Peyer's patch (tissue), 4 donors: ENCODE measurements at places on chromosomes 2 and 18. TPM values are rescaled to one million over a fixed set of nuclear protein-coding genes. Genes with fewer than 3 reads are reported as not detected.

GRCh38 chr2:173982918-173983317 is 17.7 kb upstream of the SP3 start:
- no peak for DNase-seq

DNA sequence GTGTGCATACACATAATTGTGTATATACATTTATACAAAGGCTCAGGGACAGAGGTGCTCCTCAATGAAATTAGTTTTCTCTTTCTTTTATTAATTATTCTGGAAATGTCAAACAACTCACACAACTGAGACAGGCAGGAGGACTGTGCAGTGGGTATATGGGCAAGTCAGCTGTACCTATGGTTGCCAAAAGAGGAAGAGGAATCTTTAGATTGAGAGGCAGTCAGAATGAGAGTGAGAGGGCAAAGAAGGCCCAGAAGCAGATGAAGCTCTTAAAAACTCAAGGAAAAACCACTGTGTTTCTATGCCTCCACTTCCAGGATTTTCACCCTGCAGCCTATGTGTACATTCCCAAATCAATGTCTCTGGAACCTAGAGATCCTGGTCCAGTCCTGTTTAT is 79.1 kb downstream of the CACNB4 start:
- DNase-seq = no peak

DNA sequence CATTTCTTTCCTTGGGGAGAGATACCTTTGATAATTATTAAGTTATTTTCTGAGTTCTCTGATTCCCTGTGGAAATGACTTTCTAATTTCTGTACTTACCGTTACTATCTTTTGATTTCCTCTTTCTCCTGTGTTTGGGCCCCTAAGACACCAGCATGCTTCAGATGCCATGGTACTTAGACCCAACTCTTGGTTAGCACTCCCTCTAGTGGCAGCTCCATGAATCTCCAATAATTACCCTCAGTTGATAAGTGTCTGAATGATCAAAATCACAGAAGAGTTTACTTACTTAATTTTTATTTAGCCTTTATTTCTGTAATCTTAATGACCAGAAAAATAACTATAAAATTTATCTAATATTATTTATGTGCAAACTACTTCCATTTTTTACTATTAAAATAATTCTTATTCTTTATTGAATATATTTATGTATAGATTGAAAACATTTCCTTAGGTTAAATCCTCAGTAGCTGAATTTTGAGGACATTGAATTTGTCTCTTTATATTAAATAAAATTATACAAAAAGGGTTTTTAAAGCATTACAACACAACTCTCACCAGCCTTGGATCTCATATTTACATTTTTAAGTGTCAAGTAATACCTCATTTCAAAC is 300.4 kb downstream of the KCNS3 start:
- DNase-seq = no peak

- no peak for DNase-seq
These were observed 64.4 kb upstream of the RAPH1 start for GRCh38 chr2:203599509-203599908.

DNA sequence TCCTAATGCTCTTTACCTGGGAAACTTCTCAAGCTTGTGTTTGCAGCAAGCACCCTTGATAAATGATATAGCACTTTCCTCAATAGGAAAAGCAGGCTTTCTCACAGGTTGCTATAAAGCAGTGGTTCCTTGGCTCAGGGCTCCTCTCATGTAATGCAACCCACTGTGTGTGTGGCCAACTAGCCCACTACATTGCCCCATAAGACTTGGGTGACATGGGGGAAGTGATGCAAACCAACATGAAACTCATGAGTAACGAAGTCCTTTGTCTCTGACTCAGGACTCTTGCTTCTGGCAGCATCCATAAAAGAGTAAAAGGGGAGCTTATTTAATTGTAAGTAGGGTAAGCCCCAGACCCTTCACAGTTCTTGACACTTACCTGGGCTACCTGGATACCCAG is 106.9 kb downstream of the COL4A4 start:
- DNase-seq = no peak

DNA sequence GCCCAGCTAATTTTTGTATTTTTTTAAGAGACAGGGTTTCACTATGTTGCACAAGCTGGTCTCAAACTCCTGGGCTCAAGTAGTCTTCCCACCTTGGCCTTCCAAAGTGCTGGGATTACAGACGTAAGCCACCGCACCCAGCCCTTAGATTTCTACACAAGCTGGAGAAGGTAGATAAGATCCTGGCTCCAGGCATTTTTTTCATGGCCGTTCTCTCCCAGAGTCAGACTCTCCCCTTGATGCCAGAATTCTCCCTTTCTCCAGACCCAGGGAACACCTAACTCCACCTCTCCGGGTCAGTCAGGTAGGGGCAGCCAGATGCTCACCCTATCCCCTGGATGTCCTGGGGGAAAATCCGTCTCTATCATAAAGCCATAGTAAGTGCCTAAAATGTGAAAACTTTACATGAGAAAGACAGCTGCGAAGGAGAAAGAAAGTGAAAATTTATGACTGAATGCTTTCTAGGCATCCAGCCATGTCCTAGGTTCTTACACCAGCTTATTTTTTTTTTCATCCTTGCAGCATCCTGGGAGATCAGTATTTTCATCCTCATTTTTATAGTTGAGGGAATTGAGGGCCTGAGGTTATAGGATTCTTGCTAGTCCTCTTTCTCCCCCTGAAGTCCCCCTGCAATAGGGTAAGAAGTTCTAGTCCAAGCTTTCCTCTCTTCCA is 16.3 kb downstream of the SIX3 start:
- DNase-seq = no peak

- DNase-seq = no peak
These were observed 59.2 kb downstream of the CSRNP3 start for GRCh38 chr2:165528691-165529090.

DNA sequence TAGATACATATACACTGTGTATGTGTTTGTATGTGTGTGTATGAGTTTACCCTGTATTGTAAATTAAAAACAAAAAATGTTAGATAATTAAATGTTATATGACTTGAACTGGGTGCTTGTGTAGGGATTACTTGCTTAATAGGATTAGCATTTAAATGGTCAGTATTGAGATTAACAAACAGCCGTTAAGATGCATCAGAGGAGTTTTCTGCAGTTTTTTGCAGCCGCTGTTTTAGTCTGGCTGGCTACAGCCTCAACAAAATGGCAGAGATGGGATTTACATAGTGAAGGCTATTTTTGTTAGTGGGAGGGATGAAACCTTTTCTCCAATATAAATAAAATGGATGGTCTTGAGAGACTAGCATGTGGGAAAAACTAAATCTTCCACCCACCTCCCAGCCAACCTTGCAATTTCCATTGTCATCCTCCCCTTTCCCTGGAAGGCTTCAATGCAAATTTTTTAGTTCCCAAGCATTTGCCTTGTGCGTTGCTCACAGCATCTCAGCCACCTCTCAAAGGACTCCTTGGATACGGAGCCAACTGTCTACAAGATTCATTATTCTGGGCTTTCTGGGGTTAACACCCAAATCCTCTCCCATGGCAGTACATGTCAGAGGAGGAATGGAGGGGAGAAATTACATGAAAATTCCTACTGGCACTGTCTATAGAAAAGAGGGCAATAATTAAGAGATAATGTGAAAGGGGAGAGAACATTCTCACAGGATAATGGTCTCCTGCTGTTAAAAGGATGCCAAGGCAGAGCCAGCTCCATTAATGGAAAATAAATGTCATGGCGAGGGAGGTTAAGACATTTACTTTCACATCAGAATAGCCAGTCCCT is 351.9 kb downstream of the CDH2 start:
- DNase-seq = no peak

DNA sequence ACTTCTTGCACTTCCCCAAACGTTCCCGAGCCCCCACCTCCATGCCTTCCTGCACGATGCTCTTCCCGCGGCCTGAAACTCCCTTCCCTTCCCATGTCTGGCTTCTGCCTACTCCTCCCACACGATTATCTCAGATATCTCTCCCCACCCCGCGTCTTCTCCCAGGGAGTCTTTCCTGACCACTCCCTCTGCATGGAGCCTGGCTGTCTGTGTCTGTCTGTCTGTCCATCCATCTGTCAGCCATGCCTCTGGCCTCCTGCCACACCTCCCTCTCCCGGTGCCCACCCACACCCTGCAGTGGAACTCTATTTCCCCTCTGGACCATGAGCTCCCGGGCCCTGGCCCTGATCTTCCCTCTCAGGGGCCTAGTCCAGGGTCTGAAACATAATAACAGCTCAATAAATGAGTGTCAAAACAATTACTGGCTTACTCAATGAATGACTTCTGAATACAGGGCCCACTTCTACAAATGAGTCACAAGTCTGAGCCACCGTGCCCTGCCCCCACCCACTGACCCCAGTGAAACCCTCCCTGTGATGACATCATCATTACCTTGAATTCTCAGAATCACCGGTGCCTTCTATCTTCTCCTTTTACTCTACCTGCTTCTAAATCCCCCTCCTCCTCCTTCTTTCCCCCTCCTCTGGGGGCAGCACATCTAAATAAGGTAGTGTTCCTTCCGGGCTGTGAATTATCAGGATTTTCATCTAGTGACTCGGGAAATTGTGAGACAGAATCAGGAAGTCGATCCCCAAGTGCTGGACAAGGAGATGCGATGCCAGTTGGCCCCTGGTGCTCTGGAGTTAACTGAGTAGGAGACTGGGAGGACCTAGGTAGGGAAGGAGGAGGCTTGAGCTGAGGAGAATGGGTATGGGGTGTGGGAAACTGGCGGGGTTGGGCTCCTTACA is 46.1 kb upstream of the PLB1 start:
- DNase-seq = no peak

DNA sequence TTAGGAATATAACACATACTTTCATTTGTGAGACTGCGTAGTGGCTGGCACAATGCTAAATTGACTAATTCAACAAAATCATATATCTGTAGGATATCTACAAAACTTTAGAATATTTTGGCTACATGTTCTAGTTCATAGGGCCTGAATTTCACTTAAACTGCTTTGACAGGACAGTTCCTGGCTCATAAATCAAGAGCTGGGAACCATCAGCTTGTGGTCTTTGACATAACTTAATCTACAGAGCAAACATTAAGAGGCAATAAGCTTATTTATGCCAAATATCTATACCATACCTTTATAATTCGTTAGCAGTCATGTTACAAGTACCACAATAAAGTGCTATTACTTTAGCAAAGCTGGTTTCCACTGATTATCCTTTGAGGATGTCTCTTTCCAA is 83.5 kb downstream of the ROCK2 start:
- DNase-seq = no peak

DNA sequence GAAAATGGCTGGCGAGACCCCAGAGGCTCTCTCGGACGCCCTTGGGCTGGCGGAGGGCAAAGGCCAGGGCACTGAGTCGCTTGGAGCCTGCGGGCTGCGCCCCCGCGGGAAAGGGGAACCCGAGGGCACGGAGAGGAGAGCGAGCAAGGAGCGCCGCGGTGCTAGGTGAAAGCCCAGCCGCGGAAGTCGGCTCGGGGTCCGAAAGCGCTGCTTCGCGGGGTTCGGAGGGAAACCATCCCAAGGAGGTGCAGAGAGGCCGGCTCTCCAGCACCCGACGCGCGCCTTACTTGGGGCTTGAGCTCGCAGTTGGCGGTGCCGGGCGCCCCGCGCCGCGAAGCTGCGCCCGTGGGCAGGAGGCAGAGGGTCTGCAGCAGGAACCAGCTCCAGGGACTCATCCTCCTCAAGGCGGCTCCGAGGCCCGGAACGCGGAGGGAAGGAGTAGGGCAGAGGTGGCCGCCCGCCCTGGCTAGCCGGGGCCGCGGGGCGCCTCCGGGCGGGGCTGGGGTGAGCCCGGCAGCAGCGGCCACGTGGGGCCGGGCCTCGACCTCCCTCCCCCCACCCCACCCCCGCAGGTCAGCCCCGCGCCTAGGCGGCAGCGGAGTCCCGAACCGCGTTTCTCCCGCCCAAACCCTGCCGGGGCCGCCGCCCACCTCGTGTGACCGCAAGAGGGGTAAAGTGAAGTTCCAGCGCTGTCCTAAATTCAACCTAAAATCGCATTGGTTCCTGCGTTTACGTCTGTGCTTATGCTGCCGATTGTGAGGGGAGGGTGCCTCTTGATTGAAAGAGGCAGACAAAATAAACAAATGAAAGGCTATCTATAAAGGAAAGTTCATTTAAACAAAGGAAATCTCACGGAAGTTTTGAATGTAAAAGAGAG is at the start of gene TRABD2A:
Gene TRABD2A (minus strand): TSS at position 440 of the 877 bp plus-strand sequence. CDS start 45 bp downstream, at position 395.
- peak; percentile 38 for DNase-seq

DNA sequence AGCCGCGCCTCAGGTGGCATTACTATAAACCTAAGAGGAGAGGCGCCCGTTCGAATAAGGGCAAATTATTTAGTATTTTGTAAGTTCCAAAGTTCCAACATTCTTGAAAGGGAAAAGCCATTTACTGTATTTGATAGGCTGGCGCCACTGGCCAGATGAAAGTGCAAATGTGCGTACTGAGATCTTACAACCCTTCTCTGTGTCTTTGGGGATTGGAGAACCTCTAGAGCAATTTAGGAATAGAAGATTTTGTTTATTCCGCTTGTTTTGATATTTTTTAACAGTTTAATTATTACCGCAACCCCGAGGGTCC is 467 bp upstream of the WDR35 start:
- DNase-seq = no peak

DNA sequence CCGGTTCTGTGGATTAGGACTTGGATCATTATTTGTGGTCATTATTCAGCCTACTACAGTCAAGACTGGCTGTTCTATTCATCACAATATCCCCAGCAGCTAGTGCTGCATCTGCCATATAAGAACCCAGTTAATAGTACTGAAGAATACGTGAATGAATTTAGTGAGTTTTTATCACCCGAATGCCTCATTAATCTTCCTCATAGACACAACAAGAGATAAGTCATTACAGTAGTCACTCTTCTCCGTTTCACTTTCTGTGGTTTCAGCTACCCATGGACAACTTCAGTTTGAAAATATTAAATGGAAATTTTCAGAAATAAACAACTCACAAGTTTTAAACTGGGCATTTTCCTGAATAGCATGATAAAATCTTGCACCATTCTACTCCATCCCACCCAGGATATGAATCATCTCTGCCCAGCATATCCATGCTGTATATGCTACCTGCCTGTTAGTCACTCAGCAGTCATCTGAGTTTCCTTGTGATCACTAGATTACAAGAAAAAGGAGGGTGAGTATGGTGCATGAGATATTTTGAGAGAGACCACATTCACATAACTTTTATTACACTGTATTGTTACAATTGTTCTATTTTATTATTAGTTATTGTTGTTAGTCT is 363.7 kb upstream of the CHAC2 start:
- no peak for DNase-seq

GRCh38 chr2:216275890-216276289 is 96.4 kb downstream of the MARCHF4 start:
- DNase-seq = no peak

IMPA2 gene
- 50.7 TPM for total RNA-seq

CAVIN2 gene
- 16.0 TPM for total RNA-seq

SLC25A52 gene
- total RNA-seq = not detected

NYAP2 gene
- not detected for total RNA-seq

STAM2 gene
- 46.2 TPM for total RNA-seq

GPAT2 gene
- total RNA-seq = 1.7 TPM

PCARE gene
- not detected for total RNA-seq

AGAP1 gene
- total RNA-seq = 79.1 TPM

SERPINB13 gene
- total RNA-seq = not detected

KRTCAP3 gene
- 65.4 TPM for total RNA-seq

TOGARAM2 gene
- total RNA-seq = 0.35 TPM

TMEM200C gene
- not detected for total RNA-seq

VPS54 gene
- total RNA-seq = 16.6 TPM

RPRM gene
- total RNA-seq = 0.85 TPM

ID2 gene
- 210 TPM for total RNA-seq
